ENCODE measurements at places on chromosomes 4 and X.

DNA sequence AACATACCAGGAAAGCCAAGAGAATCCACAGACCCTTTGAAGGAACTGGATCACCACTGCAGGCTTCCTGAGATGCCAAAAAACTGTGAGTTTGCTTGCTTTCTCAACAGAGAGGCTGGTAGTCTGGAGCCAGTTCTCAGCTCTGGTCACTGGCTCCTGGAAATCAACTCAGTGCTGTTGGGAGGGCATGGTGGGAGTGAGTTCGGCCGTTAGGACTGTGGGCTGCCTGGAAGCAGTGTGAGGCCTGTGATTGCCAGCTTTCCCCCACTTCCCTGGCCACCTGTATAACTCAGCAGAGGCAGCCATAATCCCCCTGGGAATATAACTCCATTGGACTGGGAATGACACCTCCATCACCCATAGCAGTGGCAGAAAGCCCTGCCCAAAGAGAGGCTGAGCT, 122.0 kb upstream of the FSTL5 start:
- DNase-seq: no peak
- H3K27me3 ChIP-seq: no peaks in the 10 kb centered on the region
- H3K27ac ChIP-seq: no peak overlapping the region

DNA sequence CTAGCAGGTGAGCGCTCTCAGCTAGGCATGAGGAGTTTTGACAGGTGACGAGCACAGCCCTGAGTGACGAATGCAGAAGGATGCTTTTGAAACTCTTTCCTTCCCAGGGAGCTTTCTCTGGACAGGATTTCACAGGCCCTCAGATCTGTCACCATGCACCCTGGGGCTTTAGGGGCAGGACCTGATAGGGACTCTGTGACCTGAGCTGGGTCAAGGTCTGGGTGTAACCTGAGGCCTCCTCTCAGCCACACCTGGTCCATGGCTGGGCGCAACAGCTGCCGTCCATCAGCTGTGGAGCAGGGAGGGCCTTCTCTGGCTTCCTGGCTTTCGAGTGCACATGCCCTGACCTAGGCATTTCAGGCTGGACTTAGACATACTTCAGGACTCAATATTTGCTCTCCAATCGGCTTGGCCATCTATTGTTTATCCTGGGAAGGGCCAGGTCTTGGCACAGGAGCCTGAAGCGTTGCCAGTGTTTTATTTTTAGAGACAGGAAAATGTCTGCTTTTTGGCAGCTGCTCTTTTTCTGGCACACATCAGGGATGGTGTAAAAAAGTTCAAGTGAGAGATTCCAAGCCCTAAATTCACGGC, 56.4 kb downstream of the C4orf51 start:
- H3K36me3 ChIP-seq: no peaks in the 10 kb centered on the region
- H3K27ac ChIP-seq: no peak overlapping the region
- no peak for DNase-seq

DNA sequence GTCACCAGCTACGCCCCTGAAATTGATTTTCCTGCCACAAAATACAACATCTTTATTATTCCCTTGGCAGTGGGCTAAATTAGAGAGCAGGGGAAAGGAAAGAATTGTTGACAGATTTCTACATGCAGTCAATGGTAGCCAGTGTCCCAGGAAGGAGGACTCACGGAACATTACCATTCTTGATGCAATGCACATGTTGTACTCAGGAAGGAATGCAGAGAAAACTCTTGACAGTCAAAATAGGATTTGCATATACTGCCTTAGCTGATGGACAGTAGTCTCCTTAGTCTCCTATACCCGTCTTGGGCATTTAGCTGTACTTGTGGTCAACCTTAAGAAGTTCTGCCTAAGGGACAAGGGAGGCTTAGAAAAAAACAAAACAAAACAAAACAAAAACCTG, 158.0 kb upstream of the GYPA start:
- no peak overlapping the region for H3K4me3 ChIP-seq
- no peaks in the 10 kb centered on the region for H3K4me1 ChIP-seq

GRCh38 chr4:47010912-47011446, 17.6 kb upstream of the GABRA4 start:
- H3K27me3 ChIP-seq: no peaks in the 10 kb centered on the region
- H3K4me1 ChIP-seq: no peaks in the 10 kb centered on the region
- H3K27ac ChIP-seq: no peak overlapping the region
- no peak overlapping the region for H3K4me3 ChIP-seq
- no peaks in the 10 kb centered on the region for H3K36me3 ChIP-seq
- DNase-seq: no peak

DNA sequence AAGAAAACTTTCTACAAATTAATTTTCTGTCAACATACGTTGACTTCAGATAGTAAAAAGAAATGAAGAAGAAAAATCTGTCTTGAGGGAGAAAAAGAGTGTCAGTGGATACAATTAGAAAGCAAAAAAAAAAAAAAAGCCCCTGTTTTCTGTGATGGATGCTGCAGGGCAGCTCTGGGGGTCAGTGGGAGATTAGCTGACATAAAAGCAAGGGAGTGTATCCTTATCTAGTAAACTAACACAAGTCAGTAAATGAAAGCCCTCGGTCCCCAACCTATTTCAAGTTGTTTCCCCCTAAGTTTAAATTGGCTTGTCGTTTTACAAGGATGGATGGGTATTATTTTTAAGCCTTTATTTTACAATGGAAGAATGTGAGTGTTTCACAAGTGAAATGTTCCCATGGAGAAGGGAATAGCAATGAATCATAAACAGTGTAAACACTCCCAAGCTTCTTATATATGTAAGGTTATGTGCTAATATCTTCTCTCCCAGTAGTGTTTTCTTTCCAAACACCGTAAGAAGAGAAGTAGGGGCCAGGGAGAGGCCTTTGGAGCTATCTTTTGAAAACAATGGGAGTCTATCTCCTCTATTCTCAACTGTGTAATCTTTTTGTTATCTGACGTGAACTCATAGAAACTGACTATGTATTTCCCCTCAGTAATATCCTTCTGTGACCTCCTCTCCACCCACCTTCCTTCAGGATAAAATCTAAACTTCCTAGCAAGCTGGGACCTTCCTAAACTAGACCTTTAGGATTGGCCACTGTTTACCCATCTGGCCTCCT, 347.7 kb downstream of the FBXO8 start:
- peaks cover 4% of the 10 kb centered on the region for H3K4me1 ChIP-seq
- DNase-seq: no peak
- H3K36me3 ChIP-seq: no peaks in the 10 kb centered on the region
- no peak overlapping the region for H3K27ac ChIP-seq

- DNase-seq: no peak
- no peaks in the 10 kb centered on the region for H3K27me3 ChIP-seq
- no peak overlapping the region for H3K4me3 ChIP-seq
- no peak overlapping the region for H3K27ac ChIP-seq
- no peaks in the 10 kb centered on the region for H3K36me3 ChIP-seq
- H3K4me1 ChIP-seq: no peaks in the 10 kb centered on the region
These were observed 67.1 kb downstream of the CBR4 start for GRCh38 chr4:168942985-168943384.

DNA sequence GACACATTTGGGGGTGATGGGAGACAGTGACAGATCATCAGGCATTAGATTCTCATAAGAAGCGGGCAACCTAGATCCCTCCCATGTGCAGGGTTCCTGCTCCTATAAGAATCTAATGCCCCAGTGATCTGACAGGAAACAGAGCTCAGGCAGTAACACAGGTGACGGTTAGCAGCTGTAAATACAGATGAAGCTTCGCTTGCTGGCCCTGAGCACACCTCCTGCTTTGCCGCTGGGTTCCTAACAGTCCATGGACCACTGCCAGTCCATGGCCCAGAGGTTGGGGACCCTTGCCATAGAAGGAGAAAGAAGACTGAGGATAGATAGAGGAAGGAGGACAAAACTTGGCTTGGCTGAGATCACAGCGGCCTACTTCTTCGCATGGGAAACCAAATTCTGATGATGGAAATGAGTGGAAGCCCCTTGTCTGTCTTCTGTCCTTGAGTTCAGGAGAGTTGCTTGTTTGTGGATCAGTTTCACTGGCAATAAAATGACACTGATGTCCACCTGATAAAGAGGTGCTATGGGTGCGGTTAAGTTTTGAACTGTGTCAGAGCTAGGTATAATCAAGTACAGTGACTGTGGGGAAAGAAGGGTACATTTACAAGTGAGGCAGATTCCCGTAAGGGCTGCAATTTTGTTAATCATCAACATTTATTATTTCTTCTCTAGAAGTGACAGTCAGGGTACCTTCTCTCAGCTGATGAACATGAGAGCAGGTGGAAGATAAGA, 1.7 kb upstream of the TIFA start:
- DNase-seq: no peak
- H3K36me3 ChIP-seq: no peaks in the 10 kb centered on the region
- H3K4me1 ChIP-seq: no peaks in the 10 kb centered on the region
- no peak overlapping the region for H3K27ac ChIP-seq
- no peak overlapping the region for H3K4me3 ChIP-seq
- H3K27me3 ChIP-seq: peaks cover 1% of the 10 kb centered on the region

GRCh38 chr4:54625391-54625790, 32.4 kb upstream of the KIT start:
- no peaks in the 10 kb centered on the region for H3K36me3 ChIP-seq
- no peak overlapping the region for H3K27ac ChIP-seq
- DNase-seq: no peak

DNA sequence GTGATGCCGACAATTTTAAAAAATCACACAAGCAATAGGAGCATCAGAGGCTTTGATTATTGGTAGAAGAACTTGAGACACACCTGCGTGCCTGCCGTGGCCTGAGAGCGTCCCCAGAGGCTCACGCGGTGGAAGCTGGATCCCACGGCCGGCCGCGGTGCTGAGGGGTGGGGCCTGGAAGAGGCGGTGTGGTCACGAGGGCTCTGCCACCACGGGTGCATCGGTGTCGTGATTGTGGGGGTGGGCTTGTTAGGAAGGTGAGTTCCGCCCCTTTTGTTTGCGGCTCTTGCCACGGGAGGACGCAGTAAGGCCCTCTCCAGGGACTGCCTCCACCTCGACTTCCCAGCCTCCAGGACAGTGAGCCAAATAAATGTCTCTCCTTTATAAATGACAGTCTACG, 77.2 kb upstream of the ADRA2C start:
- no peak overlapping the region for H3K4me3 ChIP-seq
- no peaks in the 10 kb centered on the region for H3K4me1 ChIP-seq
- no peak overlapping the region for H3K27ac ChIP-seq
- no peak for DNase-seq
- H3K36me3 ChIP-seq: no peaks in the 10 kb centered on the region
- H3K27me3 ChIP-seq: no peaks in the 10 kb centered on the region

- DNase-seq: no peak
- H3K4me1 ChIP-seq: no peaks in the 10 kb centered on the region
- H3K27ac ChIP-seq: no peak overlapping the region
- H3K4me3 ChIP-seq: no peak overlapping the region
These were observed 49.8 kb downstream of the TMEM144 start for GRCh38 chr4:158259955-158260575.

DNA sequence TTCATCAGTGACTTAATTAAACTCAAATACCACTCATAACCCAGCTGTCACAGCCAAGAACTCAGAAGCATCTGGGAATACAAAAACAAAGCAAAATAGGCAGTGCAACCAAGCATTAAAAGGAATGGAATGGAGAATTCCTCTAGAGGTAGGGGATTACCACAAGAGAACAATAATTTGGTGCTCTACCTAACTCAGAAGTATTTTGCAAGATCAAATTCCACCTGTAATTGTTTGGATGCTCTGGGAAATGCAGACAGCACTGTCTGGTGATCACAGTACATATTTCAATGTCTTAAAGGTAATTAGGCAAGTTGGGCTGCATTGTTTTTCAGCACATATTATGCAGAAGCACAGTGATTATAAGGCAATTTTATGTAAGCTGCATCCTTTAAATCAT, 547.5 kb downstream of the TRAM1L1 start:
- no peak overlapping the region for H3K27ac ChIP-seq
- H3K36me3 ChIP-seq: no peaks in the 10 kb centered on the region
- no peaks in the 10 kb centered on the region for H3K27me3 ChIP-seq
- DNase-seq: no peak

DNA sequence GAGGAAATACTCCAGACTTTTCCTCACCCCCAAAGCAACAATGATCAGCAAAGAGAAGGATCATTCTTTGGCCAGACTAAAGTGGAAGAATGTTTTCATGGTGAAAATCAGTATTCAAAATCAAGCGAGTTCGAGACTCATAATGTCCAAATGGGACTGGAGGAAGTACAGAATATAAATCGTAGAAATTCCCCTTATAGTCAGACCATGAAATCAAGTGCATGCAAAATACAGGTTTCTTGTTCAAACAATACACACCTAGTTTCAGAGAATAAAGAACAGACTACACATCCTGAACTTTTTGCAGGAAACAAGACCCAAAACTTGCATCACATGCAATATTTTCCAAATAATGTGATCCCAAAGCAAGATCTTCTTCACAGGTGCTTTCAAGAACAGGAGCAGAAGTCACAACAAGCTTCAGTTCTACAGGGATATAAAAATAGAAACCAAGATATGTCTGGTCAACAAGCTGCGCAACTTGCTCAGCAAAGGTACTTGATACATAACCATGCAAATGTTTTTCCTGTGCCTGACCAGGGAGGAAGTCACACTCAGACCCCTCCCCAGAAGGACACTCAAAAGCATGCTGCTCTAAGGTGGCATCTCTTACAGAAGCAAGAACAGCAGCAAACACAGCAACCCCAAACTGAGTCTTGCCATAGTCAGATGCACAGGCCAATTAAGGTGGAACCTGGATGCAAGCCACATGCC, 89.7 kb downstream of the TET2 start:
- H3K27ac ChIP-seq: no peak overlapping the region
- H3K27me3 ChIP-seq: no peaks in the 10 kb centered on the region
- H3K4me3 ChIP-seq: no peak overlapping the region
- DNase-seq: no peak
- H3K4me1 ChIP-seq: no peaks in the 10 kb centered on the region

DNA sequence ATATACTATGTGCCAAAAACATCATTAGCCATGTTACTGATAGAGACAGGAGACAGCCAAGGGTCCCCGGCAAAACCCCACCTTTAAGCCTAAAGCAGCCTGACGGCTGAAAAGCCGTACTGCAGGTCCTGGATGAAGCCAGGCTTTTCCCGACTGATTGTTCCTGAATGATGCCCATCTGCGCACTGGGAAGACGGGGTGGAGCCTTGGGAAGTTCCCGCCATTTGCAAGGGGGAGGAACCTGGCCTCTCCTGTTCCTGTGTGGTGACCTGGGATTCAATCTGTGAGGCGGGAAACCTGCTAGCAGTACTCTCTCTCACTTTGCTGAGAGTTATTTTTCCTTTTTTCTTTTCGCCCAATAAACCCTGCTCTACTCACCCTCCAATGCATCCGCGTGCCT, 15.1 kb upstream of the CAMK2D start:
- no peaks in the 10 kb centered on the region for H3K4me1 ChIP-seq
- H3K36me3 ChIP-seq: no peaks in the 10 kb centered on the region
- DNase-seq: no peak
- no peaks in the 10 kb centered on the region for H3K27me3 ChIP-seq
- no peak overlapping the region for H3K4me3 ChIP-seq

DNA sequence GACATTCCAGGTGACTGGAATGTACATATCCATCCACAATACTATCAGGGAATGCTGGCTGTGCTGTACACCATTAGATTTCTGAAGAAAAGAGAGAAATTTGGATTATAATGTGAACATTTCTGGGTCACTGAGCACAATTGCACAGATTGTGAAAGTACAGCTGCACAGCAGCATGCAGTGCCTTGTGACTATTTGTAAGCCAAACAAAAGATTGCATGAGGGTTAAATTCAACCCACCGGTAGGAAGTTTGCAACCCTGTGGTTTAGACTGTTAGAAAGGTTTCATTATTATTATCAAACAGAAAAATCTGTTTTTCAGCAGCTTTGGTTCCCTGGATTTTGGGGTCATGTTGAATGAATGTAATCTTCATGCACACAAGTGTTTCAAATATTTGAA, 24.5 kb downstream of the DDIT4L start:
- no peaks in the 10 kb centered on the region for H3K36me3 ChIP-seq
- no peak for DNase-seq
- H3K4me3 ChIP-seq: no peak overlapping the region
- H3K27me3 ChIP-seq: no peaks in the 10 kb centered on the region

Data from iPS DF 6.9 (cell line).